T follicular helper cell (primary cell): ENCODE measurements at places on chromosomes 1 and 21.

DNA sequence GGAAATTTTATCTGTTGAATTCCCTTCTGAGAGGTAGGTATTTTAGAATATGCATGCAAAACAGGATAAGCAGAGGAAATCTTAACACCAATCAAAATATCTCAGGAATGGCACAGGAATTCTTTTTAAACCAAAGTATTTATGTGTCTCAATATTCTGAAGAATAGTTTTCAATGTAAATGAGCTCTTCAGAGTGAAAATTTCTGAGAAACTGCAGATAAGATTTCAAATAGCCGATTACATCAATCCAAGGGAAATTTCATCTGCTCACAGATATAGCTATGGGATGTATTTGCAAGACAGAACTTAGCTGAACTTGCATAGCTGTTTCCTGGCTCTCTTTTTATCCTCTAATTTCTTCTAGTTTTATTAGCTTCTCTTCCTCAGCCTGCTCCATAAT lies 209.5 kb downstream of the GRIK1 start:
- DNase-seq, result no peak

GRCh38 chr1:246491551-246492053 lies 15.5 kb downstream of the SMYD3 start:
- no peak for DNase-seq

- DNase-seq, result no peak
Measured at GRCh38 chr21:39955326-39955725, 88.1 kb downstream of the PCP4 start.

GRCh38 chr1:42720868-42721267 lies 19.2 kb downstream of the CLDN19 start:
- DNase-seq, result no peak

- DNase-seq, result no peak
Measured at GRCh38 chr1:115314765-115315164, 23.3 kb downstream of the NGF start.
